ENCODE measurements at places on chromosomes 1 and 21.

DNA sequence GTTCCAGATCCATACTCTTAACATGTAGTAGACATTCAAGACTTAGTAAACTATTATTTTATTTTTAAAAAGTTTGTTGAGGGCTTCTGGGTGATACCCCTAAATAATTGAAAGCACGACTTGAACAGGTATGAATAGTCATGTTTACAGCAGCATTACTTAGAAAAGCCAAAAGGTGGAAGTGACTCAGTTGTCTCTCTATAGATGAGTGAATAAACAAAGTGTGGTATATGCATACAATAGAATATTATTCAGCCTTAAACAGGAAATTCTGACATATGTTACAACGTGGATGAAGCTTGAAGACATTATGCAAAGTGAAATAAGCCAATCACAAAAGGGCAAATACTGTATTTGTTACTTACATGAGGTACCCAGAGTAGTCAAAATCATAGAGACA lies 26.5 kb downstream of the TSNAX start:
- DNase-seq = no peak

- no peak for DNase-seq
Observed at GRCh38 chr1:150808846-150809245, 786 bp upstream of the CTSK start.

GRCh38 chr1:234488054-234489006 lies 9.4 kb upstream of the TARBP1 start:
- DNase-seq = no peak

GRCh38 chr1:193212637-193213036 lies 26.2 kb upstream of the B3GALT2 start:
- no peak for DNase-seq

DNA sequence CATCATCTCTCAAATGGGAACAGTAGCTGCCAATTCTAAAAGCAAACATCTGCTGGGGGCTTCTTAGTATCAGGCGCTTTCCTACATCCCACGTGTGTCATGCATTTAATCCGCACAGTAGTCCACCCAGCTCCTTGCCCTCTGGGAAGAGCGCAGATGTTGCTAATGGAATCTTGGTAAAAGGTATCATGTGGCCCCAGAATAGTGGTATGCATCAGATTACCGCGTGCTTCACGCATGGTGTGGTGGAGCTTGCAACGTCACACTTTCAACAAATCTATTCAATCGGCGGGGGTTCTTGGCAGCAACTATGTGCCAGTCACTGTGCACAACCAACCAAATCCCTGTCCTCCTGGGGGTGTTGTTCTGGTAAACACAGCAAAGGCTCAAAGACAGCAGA lies 141.0 kb downstream of the HIVEP3 start:
- DNase-seq = no peak

DNA sequence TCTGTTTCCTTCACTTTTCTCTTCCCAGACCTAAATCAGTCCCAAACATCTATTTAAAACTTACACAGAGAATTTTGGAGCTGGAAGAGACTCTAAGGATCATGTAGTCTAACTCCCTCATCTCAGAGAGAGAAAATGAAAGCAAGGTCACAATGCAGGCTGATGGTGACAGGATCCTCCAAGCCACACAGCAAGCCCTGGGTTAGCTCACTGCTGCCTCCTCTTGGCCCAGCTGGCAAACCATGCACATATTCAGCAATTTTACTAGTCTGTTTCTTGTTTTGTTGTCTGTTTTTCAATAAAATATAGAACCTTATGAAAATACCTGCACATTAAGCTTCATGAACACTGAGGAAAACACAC lies 27.7 kb upstream of the LY9 start:
- no peak for DNase-seq

GRCh38 chr1:11882814-11883538 lies 24.2 kb upstream of the NPPB start:
- no peak for DNase-seq

GRCh38 chr1:175906370-175906769 lies 163.0 kb upstream of the TNR start:
- DNase-seq = no peak

Data from dorsolateral prefrontal cortex (tissue), 122 donors.